CD4-positive, alpha-beta T cell treated with Interleukin-2 at 100 ng/mL for 4 hours (primary cell): ENCODE measurements at places on chromosomes 1 and 21.

GRCh38 chr1:26717017-26717491, 21.2 kb downstream of the ARID1A start:
- no peak for DNase-seq

GRCh38 chr1:153985941-153986761, at the start of gene RAB13:
RAB13 (minus strand) TSS chr1:153986339; CDS start chr1:153986236, 103 bp downstream.
- DNase-seq = no peak

GRCh38 chr21:41755258-41755933, 11.5 kb downstream of the RIPK4 start:
- DNase-seq = no peak

- no peak for DNase-seq
Observed at GRCh38 chr1:68065766-68066165, 15.3 kb upstream of the DIRAS3 start.

- DNase-seq = no peak
Observed at GRCh38 chr1:182281541-182281940, 110.0 kb downstream of the GLUL start.
